NCI-H187 (cell line): ENCODE measurements at places on chromosomes 12 and 14.

DNA sequence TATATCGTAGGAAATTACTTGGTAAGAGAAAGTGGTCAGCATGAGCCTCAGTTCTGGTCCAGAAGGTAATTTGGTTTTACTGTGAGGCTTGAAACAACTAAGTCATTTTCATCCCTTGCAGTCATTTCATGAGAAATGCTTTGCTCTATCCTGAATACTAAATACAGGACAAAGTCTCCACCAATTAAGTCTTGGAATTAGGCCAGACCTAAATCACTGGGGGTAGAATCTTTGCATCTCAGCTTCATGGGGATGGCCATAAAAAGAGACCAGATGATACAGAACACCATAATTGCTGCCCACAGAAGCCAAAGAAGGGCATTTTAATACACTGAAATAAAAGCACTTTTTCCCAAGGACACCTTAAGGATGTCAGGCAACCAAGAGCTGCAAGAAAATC lies 277.9 kb upstream of the DCN start:
- no peak for DNase-seq

GRCh38 chr12:13843841-13844240 lies 137.6 kb downstream of the GRIN2B start:
- no peak for DNase-seq

- DNase-seq, result no peak
These were observed 452.7 kb downstream of the BCL11B start for GRCh38 chr14:98819132-98819866.

DNA sequence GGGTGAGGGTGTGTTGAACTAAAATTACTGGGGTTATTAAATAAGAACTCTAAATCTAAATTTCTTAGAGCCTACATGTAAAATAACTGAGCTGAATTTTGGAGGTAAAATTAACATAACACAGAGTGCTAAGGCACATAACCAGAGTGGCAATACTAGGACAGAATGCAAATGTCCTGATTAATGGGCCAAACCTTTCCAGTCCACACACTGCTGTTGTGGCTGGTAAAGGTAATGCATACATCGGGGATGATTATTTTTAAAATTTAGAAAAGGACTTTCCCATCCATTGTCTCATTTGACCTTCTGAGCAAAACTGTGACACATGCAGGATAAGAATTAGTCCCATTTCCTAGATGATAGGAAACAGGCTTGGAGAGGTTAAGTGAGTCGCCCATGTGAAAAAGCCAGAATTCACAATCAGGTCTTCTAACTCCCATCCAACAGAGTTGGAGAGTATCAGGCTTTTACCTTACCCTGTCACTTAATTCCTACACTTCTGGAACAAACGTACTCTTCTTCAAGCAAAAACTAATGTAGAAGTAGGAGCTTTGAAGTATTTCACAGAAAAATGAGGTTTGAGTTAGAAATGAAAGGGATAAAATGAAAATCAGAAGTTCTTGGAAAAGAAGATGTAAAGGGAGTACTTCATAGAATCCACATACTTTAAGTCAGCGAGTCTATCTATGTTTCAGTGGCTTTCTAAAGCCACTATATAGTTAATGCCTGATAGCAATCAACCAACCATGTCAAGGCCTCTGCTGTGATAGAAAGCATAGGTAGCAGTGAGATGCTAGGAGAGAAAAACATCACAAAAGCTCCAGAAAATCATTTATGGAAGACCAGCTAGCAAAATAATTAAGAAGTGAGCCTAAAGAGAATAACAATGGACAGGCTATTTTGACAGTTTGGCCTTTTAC lies 334.9 kb upstream of the DIO2 start:
- no peak for DNase-seq

DNA sequence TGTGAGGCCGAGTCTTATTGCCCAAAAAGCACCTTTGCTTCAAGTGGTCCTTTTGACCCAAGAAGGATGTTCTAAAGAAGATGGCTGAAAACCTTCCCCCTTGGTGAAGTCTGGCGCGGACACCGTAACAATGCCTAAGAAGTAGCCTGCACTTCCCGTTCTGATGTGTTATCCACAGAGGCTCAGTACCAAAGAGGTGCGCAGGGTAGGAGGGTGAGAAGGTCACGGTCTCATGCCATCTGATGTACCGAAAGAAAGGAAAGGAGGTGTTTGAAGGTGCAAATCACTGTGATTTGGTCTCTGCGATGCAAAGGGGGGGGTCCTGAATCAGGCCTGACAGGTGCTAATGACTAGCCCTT lies 9.9 kb downstream of the PEBP1 start:
- DNase-seq, result no peak

GRCh38 chr12:13229504-13229903 lies 33.0 kb downstream of the EMP1 start:
- DNase-seq, result no peak

DNA sequence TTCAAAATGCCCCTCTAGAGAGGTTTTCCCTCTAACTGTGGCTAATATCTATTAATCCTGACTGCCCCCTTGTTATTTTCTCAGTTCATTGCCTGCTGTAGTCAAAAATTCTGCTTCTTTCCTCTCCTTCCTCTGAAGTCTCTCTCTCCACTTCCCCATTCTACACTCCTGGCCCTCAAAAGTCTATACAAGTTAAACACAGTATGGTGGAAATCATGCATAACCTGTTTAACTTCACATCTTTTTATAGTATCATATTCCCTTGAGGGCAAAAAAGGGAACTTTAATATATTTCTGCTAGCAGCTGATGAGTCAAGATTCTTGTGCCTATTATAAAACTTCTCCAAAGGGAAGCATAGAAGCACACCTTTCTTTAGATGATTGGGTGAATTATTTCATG lies 16.7 kb downstream of the GRIP1 start:
- DNase-seq, result no peak

DNA sequence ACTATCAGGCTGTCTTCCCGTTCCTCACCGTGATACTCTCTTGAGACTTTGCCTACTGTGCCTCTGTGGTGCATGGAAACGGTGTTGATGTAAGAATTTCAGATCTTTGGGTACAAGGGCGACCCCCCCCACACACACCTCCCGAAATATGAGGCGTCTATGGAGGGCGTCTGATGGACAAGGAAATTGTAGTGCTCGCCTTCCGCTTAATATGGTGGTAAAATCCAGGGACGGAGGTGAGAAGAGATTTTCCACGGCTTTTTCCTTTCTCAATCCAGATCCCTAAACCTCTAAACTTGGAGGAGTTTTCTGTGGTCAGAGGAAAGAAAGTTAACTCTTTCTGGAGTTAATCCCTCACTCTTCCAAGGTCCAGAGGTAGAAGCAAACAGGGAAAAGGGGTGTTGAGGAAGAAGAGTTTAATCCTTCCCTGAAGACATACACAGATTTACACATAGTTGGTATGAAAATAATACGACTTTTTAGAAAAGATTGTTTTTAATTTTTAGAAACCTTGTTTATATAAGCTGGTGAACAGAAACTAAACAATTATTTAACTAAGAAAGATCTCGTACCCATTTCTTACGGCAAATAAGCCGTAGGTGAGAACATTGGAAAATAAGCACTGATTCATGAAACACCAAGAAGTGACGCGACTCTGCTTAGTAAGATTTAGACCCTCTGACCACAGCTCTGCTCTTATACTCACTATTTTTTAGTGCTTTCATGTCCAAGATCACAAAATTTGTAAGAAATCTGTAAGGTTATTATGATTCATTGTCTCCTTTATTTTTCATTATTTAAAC lies 23.1 kb upstream of the RNASE12 start:
- no peak for DNase-seq

DNA sequence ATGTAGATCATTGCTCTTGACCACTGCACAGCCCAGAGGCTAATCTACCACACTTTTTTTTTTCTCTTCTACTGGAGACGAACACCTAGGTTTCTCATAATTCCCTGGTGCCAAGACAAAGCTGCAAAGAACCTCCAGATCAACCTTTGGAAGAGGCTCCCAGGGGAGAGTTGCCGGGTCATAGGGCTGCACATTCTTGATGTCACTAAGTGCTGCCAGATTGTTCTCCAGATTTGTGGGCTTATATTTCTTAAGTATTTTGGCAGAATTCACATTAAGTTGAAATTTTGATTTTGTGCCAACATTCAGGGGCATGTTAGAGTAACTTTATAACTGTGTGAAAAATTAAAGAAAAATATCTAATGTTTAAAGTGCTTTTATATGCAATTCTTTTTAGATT lies 13.5 kb upstream of the PDZRN4 start:
- DNase-seq, result no peak

GRCh38 chr12:21940549-21941505 lies at the start of gene ABCC9:
Gene ABCC9, minus strand, starts transcription at chr12:21941426. Its CDS starts 4,752 bp downstream, at chr12:21936674.
- DNase-seq, result no peak

DNA sequence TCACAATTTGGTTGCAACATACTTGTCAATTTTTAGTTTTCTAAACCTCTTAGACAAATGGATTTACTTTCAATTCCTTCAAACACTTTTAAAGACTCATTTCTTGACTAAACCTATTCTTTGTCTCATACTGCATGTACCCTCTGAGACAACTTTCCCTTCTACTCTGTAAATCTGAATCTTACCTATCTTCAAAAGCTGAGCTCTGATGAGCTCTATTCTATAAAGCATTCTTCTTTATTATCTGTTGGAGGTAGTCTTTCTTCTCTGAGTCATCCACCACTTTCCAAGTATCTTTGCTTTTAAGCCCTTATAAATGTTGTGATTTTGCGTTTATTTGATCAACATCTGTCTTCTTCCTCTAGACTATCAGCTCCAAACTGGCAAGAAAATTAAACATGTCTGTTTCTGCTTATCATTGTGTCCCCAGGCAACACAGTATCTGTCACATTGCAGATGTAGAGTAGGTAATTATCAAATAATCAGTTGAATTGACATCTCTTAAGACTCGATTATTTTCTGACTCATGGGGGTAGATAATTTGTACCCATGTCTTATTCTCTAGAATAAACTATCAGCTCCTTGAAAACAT lies 265.6 kb upstream of the FAR2 start:
- no peak for DNase-seq

- DNase-seq, result no peak
These were observed 46.5 kb downstream of the TEAD4 start for GRCh38 chr12:3005736-3006135.

GRCh38 chr14:95828649-95829265 lies 47.9 kb upstream of the TUNAR start:
- no peak for DNase-seq

GRCh38 chr12:46149079-46149464 lies 119.8 kb downstream of the SLC38A1 start:
- no peak for DNase-seq

- no peak for DNase-seq
These were observed 13.9 kb upstream of the CEBPE start for GRCh38 chr14:23132970-23133369.

GRCh38 chr12:56723352-56723751 lies 1.7 kb downstream of the NACA start:
- no peak for DNase-seq

- no peak for DNase-seq
These were observed 48.4 kb upstream of the NID2 start for GRCh38 chr14:52117111-52117832.

DNA sequence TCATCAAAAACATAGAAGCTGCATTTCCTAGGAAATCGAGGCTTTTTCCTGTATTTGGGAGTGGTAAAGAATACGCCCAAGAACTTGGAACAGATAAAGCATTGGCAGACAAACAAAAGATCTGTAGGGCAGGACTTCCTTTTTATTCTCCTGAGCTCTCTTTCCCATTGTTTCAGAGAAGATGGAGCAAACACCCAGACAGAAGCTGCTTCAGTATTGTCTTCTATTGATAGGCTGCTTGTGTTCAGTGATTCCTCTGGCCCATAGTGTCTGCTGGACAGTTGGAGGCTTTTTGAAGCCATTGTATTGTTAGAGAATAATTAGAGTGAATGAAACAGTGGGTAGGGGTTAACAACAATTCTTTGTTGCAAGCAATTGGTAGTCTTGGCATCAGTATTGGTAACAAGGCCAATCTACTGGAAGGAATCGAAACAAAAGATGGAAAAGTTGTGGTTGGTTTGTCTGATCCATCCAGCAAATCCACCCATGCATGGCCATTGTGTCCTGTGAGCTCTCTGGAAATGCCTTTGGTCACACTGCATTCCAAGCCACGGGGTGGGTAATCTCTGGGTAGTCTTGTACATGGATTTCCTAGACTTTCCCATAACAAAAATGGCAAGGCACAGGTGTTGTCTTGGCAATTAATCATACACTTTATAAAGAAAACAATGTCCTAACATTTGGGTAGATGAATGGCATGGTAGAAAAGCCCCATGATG lies 424.8 kb downstream of the RAD51B start:
- DNase-seq, result no peak

DNA sequence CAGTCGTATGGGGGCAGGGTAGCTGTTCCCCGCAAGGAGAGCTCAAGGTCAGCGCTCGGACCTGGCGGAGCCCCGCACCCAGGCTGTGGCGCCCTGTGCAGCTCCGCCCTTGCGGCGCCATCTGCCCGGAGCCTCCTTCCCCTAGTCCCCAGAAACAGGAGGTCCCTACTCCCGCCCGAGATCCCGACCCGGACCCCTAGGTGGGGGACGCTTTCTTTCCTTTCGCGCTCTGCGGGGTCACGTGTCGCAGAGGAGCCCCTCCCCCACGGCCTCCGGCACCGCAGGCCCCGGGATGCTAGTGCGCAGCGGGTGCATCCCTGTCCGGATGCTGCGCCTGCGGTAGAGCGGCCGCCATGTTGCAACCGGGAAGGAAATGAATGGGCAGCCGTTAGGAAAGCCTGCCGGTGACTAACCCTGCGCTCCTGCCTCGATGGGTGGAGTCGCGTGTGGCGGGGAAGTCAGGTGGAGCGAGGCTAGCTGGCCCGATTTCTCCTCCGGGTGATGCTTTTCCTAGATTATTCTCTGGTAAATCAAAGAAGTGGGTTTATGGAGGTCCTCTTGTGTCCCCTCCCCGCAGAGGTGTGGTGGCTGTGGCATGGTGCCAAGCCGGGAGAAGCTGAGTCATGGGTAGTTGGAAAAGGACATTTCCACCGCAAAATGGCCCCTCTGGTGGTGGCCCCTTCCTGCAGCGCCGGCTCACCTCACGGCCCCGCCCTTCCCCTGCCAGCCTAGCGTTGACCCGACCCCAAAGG lies 804 bp downstream of the GAPDH start:
- DNase-seq, result peak; percentile 31

DNA sequence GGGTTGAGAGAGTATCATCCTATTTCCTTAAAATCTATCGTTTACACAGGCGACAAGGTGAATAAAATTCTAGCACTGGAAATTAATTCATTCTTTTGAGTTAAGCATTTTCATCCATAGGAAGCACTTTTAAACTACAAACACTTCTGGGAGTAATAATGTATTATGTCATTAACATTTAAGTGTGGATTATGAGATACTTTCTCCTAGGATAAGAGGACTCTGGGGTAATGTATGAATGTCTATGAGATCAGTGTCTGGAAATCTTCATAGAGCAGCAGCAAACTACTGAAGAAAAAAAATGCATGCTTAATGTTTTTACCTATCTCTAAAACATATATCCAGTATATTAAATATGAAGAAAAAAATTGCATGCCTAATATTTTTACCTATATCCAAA lies 86.9 kb downstream of the EPS8 start:
- no peak for DNase-seq

- no peak for DNase-seq
These were observed 35.7 kb downstream of the MRPL42 start for GRCh38 chr12:93502802-93503623.

DNA sequence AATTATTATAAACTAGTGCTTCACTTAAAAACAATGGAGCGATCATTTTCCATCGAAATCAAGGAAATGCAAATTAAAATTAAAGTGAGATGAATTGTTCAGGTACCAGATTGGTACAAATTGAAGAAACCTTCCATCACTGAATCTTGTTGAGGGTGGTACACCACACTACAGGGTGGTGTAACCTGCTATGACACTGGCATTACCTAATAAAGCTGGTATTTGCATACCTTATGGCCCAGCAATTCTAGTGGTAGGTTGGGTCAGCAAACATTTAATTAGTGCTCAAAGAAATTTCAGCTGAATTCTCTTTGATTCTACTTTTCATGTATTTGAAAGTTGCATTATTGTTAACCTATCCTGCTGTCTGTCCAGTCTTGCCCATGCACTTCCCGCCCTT lies 9.2 kb downstream of the TIGAR start:
- DNase-seq, result no peak
